ENCODE measurements at places on chromosomes 1 and 21. TPM values are rescaled to one million over a fixed set of nuclear protein-coding genes. Genes with fewer than 3 reads are reported as not detected.

DNA sequence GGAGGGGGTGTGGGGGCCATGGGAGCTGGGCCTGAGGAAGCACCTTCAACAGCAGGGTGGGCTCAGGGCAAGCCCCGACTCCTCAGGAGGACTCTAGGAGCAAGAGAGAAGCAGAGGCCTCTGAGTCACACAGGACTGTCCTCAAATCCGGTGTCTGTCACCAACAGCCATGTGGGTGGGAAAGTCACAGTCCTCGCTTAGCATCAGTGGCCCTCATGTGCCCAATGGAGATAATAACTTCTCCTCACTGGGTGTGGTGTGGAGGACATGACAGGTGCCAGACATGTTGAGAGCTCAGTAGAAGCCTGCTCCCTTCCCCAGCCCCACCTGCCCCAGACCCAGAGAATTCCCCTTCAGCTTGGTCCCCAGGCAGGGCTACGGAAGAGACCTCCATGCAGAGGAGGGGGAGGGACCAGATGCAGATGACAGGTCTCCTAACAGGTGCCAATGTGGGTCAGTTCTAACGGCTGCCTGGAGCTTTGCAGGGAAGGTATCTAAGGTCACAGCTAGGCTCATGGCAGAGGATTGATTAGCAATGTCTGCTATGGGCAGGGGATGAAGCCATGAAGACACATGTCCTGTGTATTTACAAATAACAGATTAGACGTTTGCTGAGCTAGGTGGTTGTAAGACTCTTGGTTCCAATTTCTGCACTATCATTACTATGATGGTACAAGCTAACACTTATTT lies 30.2 kb downstream of the TTC39A start:
- DNase-seq: no peak

DNA sequence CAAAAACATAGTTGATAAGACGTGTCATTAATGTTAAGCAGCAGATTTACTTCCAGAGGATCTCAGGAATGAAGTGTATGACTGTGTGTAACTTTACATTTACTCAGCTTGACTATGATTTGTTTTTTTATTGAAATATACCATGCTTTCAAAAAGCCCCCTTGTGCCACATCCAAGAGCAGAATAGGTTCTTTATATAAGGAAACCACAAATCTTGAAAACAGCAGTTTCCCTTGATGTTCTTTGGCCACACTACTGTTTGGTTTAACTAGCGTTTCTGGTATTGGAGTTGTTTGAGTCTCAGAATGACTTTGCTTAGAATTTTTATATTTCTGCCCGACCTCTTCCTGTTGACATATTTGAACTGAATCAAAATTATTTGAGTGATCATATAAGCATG lies 25.0 kb downstream of the LRRC8C start:
- DNase-seq: peak; percentile 67

GRCh38 chr1:6831366-6831765 lies 46.1 kb downstream of the CAMTA1 start:
- DNase-seq: no peak

- DNase-seq: no peak
Observed at GRCh38 chr21:41851090-41851790, 27.9 kb downstream of the PRDM15 start.

GRCh38 chr1:55833529-55834091 lies 618.4 kb upstream of the USP24 start:
- DNase-seq: no peak

DNA sequence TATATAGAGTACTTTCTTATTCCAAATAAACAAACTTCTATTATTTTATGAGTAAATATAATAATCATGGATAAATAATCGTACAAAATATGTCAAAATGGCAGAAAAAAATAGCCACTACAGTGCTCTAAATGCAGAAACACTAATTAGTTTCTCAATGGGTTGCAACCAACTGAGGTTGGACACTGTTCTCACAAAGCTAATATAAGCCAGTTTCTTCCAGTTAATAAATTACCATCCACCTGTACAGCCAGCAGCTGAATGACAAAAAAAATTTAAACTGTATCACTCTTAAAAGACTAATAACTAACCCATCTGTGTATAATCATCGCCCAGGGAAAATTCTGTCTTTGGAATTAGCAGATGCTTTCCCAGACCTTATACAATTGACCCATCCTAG lies 36.9 kb downstream of the GDAP2 start:
- DNase-seq: no peak

DNA sequence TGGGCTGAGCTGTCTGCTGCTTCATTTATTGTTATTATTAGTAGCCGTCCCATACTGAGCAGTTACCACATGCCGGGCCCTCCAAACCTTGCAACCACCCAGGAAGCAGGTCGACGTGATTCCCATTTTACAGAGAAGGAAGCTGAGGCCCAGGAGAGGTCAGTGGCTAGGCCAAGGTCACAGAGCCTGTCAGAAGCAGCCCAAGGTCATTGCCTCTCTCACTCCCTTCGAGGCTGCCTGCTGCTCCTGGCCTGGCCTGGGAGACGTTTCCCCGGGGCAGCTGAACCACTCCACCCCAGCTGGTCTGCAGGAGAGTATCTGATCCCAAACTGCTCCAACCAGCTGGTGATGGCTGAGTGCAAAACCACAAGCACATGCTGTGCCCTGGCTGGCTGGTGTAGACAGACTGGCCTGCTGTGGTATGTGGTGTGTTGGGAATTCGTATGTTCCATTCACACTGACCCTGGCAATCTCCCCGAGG lies 6.5 kb downstream of the PADI4 start:
- no peak for DNase-seq

- DNase-seq: peak; percentile 30
Observed at GRCh38 chr1:93692983-93693591, 11.4 kb upstream of the BCAR3 start.

DNA sequence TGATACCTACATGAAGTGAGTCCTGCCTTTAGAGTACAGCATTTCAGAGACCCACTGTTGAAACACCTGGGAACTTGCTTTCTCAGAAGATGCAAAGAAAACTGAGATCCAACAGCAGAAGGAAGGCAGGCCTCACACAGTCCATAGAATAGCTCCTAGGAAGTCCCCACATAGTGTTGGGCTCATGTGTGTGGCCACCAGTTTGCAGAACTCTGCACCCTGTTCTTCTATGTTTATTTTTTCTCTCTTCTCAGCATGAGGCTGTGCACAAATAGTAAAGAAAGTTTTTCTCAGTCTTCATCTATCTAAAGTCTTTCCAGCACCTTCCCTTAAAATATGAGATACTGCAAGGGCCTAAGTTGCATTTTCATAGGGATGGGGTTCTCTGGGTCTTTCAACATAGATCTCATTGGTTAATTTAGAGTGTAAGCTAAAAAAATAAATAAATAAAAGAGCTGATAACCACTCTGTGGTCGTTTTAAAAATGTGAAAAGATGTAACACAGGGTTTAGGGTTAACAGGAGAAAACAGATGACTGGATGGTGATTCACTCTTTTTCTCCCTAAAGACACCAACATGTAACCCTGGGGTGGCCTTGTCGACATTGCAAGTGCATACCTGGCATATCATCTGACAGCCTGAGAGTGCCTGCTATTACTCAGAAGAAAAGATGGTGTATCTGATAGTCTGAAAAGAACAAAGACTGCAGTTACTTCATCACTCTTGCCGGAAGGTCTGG lies 94.6 kb downstream of the ZC3H11B start:
- no peak for DNase-seq

Gene ZNF697
- 2.2 TPM for total RNA-seq

DNA sequence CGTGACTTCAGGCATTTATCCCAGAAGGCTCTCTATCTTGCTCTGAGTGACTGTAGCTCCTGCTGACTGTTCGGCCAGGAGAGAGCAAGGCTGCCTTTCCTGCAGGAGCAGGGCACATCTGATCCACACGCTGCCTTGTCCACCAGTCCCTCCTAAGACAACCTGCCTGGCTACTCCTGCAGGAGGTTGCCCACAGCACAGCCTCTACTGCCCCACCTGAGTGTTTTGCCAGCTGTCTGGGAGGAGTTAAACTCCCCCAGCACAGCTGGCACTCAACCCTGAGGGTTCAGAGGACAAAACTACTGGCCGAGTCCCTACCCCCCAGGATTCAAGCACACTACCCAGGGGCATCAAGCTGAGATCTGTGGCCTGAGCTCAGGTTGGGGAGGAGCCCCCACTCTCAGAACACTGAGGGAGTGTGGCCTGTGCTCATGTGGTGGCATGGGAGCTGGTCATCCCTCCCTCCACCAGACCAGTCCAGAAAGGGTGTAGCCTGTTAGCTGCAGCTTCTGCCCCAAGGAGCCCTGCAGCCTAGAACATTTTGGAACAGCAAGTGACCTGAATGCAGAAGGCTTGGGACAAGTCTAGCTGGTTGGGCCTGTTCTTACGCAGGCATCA lies 237.3 kb downstream of the SLC44A5 start:
- DNase-seq: no peak

DNA sequence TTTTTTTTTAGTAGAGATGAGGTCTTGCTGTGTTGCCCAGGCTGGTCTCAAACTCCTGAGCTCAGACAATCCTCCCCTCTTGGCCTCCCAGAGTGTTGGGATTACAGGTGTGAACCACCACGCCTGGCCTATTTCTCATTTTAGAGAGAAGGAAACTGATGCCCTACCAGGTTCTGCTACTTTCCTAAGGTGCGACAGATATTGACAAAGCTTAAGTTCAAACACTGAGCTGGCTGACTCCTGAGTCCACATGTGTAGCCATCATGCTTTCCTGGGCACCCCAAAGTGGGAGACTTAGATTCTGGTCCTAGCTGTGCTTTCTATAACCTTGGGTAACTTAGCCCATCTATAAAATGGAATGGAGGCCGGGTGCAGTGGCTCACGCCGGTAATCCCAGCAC lies 5.1 kb upstream of the TMEM222 start:
- no peak for DNase-seq

Gene FCAMR
- not detected for total RNA-seq

- no peak for DNase-seq
Observed at GRCh38 chr1:236206548-236206947, 64.2 kb downstream of the GPR137B start.
